ENCODE measurements at places on chromosomes 11 and 22.

- DNase-seq = no peak
These were observed 5.0 kb downstream of the EIF4G2 start for GRCh38 chr11:10803676-10804075.

- DNase-seq = no peak
These were observed 27.9 kb downstream of the EXPH5 start for GRCh38 chr11:108565653-108566052.

- DNase-seq = no peak
These were observed 12.5 kb downstream of the ATXN10 start for GRCh38 chr22:45684169-45684568.

DNA sequence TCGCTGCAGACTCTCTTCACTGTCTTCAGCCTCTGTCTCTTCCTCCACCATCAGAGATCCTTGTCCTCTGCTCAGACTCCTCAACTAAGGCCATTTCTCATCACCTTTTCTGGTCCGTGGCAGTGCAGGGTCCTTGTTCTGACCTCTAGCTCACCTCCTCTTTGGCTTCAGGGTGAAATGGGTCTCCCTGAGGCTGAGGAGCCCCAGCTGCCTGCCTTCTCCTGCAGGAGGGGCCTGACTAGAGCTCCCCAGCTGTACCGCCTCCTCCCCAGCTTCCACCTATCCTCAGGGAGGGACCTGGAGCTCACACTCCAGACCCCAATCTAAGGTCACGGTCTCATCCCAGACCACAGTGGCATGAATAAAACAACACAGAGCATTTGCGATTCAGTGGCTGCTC is 203.0 kb downstream of the TRIM29 start:
- no peak for DNase-seq

DNA sequence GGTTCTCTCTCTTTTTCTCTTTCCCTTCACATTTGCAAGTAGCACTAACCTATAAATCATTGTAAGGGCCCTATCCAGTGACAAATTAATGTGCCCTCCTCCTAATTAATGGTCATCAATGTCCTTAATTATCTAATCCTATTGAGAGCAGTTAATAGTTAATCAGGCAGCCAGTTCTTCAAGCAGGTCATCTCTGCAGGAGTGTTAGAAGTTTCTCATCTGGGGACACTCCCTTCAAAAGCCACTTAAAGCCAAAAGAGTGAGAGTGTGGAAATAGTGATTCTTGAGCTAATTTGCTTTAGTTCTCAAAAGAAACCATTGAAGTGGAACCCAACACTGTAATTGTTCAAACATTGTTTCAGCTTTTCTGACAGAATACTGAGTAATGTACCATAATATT is 141.6 kb downstream of the ELP4 start:
- no peak for DNase-seq

DNA sequence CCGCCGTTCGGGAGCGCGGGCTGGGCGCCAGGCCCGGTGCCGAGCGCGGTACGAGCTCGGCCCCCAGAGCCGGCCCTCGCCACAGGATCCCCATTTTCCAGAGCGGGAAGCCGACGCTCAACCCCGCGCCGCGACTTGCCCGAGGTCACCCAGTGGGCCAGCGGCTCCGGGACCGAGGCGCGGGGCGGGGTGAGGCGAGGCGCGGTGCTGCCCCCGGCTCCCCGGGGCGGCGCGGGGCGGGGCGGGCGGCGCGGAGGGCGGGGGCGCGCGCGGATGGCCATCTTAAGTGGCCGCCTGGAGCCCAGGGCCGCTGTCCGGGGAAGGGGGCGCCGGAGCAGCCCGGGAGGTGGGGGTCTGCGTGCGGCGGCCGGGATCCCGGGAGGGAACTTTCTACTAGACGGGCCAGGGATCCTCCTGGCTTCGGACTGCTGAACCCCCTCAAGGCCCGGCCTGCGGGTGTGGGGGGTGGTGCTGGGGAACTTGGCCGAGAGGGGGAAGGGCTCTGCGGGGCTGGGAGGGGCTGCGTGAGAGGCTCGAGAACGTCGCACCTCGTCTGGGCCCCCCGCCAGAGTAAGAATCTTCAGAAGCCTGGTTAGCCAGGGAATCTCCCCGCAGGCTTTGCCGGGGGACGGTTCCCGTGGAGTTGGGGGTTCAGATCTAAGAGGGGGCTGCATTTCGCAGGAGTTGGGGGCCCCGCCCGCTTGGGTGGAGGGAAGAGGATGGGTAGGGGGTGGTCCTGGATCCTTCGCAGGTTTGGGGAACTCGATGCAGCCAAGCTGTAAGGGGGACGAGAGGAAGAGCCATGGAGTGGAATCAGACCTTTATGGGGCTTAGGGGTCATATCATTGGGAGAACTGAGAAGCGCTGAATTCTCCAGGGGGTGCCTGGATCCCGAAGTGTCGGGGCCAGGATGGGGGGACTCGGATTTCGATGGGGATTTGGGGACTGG is 678 bp upstream of the INPPL1 start:
- DNase-seq = peak; percentile 25

GRCh38 chr22:49961601-49962011 is 1.0 kb downstream of the PIM3 start:
- no peak for DNase-seq

DNA sequence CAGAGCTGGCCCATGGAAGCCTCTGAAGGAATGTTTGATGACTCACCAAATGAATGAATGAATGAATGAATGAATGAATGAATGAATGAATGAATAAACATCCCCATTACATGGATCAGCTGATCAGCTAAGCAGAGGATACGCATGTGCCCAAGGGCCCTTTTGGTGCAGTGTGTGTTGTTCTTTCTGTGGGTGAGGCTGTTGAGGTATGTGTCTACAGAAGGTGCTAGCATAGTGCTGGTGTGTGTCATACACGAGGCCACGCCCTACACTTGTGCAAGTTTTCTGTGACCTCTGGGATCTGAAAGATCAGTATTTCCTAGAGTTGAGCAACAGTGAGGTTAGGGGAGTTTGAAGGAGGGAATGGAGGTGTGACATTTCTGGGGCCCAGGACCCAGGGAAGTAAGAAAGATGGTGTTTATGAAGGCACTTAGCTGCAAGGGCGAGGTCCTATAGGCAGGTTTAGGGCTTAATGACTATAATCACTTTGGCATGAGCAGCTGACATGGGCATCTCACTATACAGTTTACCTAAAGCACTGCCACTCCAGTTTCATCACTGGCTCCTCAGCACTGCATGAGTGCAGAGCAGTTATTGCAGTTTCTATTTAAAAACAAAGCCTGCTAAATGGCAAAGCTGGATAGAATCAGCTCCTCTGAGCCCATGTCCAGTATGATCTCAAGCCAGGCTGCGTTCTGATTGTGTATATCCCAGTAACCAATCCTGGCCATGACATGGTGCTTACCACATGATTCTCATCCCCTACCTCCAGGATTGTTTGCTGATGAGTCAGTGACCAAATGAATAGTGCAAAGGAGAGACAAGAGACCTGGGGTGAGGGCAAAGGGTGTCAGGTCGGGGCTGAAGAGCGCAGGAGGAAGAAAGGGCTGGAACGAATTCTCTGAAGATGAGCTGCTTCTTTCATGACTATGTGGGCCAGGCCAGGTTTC is 36.4 kb upstream of the E2F8 start:
- DNase-seq = peak; percentile 75

DNA sequence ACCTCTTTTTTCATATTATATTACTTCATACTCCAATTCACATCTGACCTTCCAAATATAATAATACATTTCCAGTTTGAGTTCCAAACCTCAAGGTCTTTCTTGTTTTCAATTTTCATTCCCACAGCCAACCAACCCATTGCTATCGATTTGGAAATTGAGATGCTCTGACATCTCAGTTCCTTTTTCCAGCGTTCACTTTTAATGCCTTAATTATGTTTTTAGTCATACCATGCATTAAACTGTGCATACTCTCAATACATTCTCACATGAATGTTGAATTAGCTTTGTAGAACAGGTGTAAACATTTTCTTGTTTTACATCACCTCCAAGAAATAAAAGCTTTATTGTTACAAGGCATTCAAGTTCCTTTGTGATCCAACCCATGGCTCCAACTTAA is 294.2 kb upstream of the ANO3 start:
- no peak for DNase-seq

DNA sequence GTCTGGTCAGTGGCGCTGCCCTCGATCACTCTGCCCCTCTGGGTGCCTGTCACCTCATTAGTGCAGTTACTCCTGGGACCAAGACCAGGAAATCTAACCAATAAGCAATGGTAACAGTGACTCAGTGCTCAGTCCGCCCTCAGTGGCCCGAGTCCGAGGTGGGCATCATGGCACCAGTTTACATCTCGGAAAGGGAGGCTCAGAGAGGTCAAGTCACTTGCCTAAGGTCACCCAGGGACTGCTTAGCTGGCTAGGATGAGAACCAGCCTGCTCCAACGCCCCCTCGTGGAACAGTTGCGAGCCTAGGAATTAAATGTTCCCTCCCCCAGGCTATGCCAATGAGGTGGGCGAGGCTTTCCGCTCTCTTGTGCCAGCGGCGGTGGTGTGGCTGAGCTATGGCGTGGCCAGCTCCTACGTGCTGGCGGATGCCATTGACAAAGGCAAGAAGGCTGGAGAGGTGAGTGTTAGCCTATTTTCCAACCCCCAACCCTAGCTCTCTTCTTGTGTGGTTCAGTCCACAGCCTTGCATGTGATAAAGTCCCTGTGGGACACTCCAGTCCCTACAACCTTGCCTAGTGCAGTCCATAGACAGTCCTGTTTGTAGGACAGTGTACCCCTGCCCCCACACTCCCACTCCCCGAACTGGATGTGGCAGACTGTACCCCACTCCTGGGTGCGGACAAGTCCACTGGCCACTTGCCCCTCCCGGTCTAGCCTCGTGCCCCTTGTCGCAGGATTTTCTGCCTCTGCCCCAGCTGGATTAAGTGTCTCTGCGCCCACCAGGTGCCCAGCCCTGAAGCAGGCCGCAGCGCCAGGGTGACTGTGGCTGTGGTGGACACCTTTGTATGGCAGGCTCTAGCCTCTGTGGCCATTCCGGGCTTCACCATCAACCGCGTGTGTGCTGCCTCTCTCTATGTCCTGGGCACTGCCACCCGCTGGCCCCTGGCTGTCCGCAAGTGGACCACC is 1.1 kb downstream of the MTFP1 start:
- peak; percentile 73 for DNase-seq

- no peak for DNase-seq
These were observed 6.8 kb downstream of the NXPE2 start for GRCh38 chr11:114685097-114685496.

DNA sequence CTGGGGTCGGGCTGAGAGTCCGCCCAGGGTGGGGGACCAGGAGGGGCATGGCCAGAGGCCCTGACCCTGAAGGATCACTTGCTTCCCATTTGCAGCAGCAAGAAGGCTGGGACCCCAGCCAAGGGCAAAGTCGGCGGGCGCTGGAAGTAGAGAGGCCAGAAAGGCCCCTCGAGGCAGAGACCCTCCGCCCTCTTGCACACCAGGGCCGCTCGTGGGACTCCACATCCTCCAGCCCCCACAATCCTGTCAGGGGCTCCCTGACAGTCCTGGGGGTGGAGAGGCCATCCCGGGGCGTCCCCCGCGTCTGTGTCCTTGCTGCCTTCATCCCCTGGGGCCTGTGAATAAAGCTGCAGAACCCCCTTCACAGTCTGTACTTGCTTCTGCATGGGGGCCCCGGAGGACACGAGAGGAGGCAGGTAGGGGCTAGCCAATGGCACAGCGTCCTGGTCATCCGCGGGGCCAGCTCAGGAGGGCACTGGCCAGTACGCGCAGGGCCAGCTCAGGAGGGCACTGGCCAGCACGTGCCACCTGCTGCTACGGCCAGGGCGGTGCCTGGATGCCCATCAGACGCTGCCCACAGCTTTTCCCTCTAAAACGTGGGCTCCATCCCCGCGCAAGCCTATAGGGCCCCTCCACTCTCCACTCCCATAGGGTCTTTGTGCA is 8.7 kb upstream of the MRPL23 start:
- DNase-seq = no peak

DNA sequence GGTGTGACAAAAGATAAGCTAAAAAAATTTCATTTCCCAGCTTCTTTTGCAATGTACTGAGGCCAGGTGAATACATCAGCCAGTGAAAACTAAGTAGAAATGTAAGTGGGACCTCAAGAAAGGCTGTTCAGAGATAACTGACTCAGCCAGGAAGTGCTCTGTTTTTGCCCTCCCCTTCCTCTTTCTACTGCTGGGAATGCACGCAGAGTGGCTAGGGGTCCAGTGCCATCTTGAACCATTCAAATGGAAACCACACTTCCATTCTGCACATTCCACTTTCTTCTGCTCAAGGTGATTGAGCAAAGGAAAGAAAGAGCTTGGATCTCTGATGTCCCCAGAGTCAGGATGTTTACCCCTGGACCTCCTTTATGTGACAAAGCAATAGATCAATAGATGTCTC is 27.8 kb upstream of the LMO2 start:
- no peak for DNase-seq

GRCh38 chr11:70654016-70654415 is 255.7 kb downstream of the CTTN start:
- DNase-seq = no peak

GRCh38 chr22:45880716-45881523 is 96.0 kb downstream of the WNT7B start:
- no peak for DNase-seq

DNA sequence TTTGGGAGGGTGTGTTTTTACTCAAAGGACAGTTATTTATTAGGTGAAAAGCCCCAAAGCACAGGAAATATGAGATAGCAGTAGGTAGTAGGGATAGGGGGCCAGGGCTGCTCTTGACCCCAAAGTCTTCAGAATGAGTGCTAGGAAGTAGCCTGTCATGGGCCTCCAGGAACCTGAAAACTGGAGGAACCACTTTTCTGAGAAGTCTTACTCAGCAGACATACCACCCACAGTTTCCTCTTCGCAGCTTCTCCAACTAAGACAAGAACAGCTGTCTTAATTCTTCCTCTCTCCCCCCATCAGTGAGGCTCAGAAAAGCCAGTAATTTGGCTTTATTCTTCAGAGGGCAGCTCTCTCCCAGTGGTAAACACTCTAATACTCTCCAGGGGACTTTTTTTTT is 84.0 kb upstream of the CTSC start:
- no peak for DNase-seq
